PC-9 (cell line): ENCODE measurements at places on chromosomes 16 and 17.

DNA sequence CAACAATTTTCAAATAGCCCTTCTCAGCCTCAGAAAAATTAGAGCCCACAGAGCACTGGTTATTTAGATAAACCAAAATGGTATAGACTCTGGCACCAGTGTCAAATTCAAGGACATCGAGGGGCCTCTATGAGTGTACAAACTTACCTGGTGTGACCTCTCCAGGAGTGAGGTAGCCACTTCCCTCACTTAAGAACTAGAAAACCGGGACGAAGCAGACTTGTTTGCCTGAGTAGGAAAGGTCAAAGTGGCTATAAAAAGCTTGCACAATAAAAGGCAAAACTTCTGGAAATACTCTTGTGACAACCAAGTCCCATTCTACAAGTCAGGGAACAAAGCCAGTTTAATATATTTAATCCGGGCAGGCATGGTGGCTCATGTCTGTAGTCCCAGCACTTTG is 39.2 kb upstream of the PRSS54 start:
- no peak for DNase-seq

DNA sequence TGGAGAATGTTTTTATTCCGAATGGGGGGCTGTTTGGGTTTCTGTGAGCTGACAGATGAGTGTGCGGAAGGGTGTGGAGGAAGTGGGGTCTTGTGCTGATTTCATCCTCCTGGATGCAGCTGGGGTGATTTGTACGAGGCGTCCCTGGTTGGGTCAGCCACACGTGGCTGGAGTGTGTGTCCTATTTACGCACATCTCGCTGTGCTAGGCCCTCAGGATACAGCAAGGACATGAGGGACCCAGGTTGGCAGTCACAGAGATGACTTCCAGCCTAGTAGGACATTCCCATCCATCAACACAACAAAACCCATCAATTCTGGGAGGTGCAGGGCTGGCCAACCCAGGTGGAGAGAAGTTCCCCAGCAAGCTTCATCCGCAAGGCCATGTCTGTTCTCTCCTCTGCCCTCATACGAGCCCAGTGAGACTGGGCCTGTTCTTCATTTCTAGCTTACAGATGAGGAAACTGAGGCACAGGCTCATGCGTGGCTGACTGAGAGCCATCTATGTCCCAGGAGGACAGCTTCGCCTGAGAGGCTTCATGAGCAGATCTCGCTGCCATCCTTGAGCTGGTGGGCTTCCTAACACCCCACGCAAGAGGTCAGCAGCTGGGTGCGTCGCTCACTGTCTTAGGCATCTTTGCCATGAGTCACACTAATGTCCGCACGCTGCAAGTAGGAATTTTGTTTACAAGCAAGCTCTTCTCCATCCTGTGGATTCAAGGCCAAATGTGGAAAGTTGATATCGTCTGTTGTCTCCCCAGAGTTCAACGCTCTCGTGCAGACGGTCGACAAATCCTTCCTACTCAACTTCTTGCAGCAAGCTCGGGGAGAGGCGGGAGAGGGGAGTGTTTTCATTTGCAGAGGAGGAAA is 24.4 kb downstream of the IRF8 start:
- DNase-seq = no peak

- no peak for DNase-seq
Observed at GRCh38 chr17:18234853-18235380, 9.5 kb downstream of the LLGL1 start.

GRCh38 chr16:57007530-57007929 is 18.2 kb downstream of the NLRC5 start:
- DNase-seq = no peak

GRCh38 chr17:75295201-75296158 is 6.2 kb upstream of the SLC25A19 start:
- DNase-seq = no peak

- no peak for DNase-seq
Observed at GRCh38 chr16:886084-886543, 84.7 kb downstream of the LMF1 start.

GRCh38 chr16:70638814-70639792 is 7.3 kb upstream of the IL34 start:
- DNase-seq = no peak
